DMS79 treated with DMSO at 0.1 percent for 48 hours (cell line): ENCODE measurements at places on chromosomes 3 and 15.

- DNase-seq, result no peak
Measured at GRCh38 chr15:91348752-91349500, 248.9 kb downstream of the SV2B start.

GRCh38 chr15:87671289-87671688 is 585.2 kb downstream of the NTRK3 start:
- no peak for DNase-seq

- DNase-seq, result no peak
Measured at GRCh38 chr3:98754483-98754882, 8.7 kb upstream of the ST3GAL6 start.

- no peak for DNase-seq
Measured at GRCh38 chr3:53805463-53806159, 40.6 kb downstream of the CHDH start.

GRCh38 chr3:34285827-34286188 is 487.4 kb downstream of the PDCD6IP start:
- DNase-seq, result no peak

GRCh38 chr3:84109911-84110310 is 848.9 kb upstream of the CADM2 start:
- DNase-seq, result no peak

GRCh38 chr3:42868841-42869240 is 6.8 kb downstream of the CYP8B1 start:
- DNase-seq, result no peak

GRCh38 chr3:23244324-23245041 is 41.4 kb downstream of the UBE2E2 start:
- no peak for DNase-seq

DNA sequence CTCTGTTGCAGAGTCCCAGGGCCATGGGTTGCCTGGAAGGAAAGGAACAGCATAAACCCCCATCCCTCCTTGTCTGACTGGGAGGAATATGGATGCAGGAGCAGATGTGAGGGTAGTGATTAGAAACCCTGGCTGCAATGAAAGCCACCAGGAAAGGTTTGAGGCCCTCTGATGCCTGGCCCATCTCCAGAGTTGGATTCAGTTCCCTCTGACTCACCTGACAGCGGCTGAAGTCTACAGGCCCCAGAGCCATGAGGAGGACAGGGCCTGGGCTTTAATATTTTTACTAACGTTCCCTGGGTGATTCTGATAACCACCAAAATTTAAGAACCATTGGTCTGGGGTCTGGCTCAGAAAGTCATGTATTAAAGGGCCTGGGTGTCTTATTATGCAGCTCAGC is 214.0 kb downstream of the EPHB1 start:
- DNase-seq, result no peak

GRCh38 chr3:23444386-23444785 is 241.3 kb downstream of the UBE2E2 start:
- no peak for DNase-seq

GRCh38 chr15:85168642-85169173 is 187.1 kb downstream of the PDE8A start:
- DNase-seq, result peak; percentile 38

DNA sequence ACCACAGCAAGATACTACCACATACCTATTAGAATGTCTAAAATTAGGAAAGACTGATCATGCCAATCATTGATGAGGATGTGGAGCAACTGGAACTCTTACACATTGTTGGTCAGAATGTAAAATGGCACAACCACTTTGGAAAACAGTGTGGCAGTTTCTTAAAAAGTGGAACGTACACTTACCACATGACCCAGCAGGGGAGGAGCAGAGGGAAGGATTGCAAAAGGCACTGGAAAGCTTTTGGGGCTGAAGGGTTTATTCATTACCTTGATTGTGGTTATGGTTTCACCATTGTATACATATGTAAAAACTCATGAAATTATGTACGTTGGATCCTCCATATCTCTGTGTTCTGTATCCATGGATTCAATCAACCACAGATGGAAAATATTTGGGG is 3.3 kb upstream of the EHD4 start:
- no peak for DNase-seq

DNA sequence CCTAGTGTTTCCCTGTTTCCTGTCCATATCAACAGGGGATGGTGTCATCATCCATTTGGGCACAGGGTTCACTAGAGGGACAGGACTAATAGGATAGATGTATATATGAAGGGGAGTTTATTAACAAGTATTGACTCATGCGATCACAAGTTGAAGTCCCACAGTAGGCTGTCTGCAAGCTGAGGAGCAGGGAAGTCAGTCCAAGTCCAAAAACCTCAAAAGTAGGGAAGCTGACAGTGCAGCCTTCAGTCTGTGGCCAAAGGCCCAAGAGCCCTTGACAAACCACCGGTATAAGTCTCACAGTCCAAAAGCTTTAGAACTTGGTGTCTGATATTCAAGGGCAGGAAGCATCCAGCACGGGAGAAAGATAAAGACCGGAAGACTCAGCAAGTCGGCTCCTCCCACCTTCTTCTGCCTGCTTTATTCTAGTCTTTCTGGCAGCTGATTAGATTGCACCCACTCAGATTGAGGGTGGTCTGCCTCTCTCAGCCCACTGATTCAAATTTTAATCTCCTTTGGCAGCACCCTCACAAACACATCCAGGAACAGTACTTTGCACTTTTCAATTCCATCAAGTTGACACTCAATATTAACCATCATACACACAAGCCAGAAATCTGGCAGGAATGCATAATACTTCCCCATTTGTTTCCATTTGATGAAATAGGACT is 43.4 kb downstream of the CD200 start:
- no peak for DNase-seq

DNA sequence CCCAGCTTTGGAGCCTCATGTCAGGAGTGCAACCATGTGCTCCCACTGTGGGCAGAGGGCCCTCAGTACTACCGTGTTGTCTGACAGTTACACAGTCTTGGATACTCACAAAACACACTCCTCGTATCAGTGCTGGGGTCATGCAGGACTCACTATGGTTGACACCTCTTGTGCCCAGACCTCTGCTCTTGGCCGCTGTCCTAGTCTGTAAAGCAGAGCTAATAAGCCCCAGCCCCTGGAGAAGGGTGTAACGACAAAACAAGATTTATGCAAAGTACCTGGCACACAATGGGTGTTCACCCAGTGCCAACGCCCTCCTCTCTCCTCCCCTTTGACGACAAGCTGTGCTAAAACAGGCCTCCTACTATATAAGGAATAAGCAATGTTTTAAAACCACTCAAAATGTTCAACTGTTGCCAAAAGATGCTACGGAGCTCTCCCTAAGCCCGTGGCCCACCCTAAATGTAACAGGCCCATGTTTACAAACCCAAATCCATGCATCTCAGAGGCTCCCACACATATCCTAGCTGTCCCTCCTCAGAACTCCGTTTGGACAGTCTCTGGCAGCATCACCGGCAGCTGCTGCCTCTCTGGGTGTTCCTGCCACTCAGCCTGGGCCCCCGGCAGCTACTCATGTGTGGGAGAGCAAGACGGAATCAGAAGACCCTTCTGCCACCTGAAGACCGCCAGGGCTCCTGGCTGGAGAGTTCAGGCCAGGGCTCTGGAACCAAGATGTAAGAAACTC is 65.8 kb downstream of the MRPL46 start:
- no peak for DNase-seq

DNA sequence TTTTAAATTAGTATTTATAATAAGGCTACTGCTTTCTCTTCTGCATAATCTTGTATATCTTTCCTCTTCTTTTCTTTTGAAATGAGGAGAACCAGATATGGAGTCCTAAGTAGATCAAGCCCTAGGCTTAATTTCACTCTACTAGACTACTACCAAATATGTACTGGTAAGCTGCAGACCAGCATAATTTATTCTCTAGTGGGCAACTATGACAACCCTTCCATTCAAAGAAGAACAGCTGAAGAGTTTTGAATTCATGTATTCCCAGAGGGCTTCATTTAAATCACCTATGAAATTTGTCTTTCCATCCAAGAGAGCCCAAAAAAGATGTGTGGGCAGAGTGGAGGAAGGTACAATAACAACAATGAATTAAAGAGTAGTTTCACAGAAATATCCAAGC is 10.0 kb downstream of the RAD18 start:
- no peak for DNase-seq

GRCh38 chr3:108130701-108131474 is 40.1 kb upstream of the CD47 start:
- DNase-seq, result no peak

- no peak for DNase-seq
Measured at GRCh38 chr3:39917065-39917773, 107.8 kb downstream of the MYRIP start.

DNA sequence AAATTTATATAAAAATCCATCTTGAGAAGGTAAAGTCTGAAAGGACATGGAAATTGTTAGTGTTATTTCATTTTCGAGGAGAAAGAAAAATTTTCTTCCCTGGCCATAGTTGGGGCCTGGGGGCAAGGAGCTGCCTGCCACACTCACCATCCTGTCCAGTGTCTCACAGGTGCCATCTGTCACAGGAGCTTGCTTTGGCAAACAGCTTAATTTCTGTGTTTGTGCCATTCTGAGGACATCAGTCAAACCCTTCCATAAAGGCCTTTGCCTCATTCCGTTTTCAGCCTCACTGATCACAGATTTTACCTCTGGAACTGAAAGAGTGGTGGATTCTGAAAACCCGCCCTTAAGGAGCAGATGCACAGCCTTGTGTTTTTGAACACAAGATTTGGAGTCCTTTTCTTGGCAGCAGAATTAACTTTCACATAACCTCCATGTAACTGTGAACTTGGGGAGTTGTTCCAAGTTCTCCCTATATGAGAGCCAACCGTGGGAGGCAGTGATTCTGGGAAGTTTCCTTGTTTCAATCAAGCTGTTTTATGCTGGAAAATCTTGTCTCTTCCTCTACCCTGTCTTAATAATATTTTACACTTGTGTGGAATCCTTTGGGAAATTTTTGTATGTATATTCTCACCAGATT is 254.7 kb downstream of the CACNA2D3 start:
- DNase-seq, result no peak

DNA sequence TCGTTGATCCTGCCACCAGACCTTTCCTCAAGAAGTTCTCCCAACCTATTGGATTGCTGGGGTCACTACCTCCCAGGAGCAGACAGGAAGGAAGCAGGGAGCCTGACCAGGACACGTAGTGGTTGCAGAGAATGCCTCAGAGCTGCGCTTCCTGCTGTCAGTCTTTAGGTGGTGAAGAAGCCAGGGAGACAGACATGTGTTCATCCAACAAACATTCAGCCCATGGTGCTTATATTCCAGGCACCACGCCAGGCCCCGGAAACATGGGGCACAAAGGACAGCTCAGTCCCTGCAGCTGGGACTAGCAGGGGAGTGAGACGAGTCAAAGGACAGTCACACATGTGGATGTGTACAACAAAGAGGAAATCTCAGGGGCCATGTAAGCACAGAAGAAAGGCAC is 26.0 kb upstream of the CORO2B start:
- DNase-seq, result no peak

DNA sequence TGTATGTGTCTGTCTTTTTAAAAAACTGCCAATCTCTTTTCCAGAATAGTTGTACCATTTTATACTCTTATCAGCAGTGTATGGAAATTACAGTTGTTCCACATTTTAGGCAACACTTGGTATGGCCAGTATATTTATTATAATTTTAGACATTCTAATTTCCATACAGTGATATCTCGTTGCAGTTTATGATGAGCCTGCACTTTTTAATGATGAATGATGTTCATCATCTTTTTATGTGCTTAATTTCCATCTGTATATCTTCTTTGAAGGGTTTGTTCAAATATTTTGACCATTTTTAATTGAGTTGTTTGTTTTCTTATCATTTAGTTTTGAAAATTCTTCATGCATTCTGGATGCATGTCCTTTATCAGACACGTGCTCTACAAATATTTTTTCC is 57.0 kb upstream of the UBE2E2 start:
- no peak for DNase-seq

DNA sequence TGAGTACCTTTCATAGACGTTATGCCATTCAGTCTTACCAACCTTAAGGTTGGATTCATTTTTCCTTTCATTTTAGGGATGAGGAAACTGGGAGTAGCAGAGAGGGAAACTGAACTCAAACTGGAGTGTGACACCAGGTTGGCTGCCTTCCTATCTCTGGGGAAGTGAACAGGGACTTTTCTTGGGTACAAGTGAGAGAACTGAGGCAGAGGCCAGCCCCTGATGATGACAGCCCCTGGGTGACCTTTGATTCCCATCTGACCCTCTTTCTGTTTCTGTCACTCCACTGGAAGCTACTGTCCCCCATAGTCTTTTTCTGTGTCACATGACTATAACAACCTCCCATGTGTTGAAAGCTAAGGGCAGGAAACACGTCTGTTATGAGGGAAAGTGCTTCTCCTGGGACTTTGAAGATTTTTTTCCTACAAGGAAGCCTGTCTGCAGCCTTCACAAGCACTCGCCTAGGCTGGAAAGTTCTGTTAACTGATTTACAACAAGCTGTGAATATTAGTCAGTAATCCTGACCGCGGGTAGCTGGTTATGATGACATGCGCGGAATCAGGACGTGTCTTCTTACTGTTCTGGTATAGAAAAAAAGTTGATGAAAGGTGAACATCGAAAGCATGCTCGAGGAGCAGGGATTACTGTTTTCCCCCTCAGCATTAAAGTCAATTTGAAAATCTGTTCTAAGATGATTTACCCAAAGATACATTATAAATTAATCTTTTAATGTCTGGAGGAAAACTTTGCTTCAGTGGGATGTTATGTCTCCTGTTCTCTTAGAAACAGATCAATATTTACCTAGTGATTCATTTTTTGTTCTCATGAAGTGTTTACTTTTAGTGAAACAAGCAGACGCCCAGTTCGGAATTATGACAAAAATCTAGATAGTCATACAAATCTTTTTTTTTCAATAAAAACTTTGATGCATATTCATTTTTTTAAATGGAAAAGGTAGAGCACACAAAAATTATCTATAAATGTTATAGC is 31.5 kb downstream of the ABHD2 start:
- no peak for DNase-seq

GRCh38 chr3:169992156-169992555 is 25.5 kb downstream of the SEC62 start:
- no peak for DNase-seq

- DNase-seq, result no peak
Measured at GRCh38 chr15:41957021-41957897, 15.1 kb downstream of the EHD4 start.

GRCh38 chr3:53806182-53807116 is 39.8 kb downstream of the CHDH start:
- no peak for DNase-seq

- DNase-seq, result no peak
Measured at GRCh38 chr15:80636675-80637074, 58.4 kb upstream of the ABHD17C start.

- DNase-seq, result no peak
Measured at GRCh38 chr3:1963896-1964295, 134.8 kb upstream of the CNTN4 start.

GRCh38 chr15:70954171-70954570 is 61.5 kb downstream of the LRRC49 start:
- DNase-seq, result no peak
